ENCODE measurements at places on chromosomes 13 and 19.

DNA sequence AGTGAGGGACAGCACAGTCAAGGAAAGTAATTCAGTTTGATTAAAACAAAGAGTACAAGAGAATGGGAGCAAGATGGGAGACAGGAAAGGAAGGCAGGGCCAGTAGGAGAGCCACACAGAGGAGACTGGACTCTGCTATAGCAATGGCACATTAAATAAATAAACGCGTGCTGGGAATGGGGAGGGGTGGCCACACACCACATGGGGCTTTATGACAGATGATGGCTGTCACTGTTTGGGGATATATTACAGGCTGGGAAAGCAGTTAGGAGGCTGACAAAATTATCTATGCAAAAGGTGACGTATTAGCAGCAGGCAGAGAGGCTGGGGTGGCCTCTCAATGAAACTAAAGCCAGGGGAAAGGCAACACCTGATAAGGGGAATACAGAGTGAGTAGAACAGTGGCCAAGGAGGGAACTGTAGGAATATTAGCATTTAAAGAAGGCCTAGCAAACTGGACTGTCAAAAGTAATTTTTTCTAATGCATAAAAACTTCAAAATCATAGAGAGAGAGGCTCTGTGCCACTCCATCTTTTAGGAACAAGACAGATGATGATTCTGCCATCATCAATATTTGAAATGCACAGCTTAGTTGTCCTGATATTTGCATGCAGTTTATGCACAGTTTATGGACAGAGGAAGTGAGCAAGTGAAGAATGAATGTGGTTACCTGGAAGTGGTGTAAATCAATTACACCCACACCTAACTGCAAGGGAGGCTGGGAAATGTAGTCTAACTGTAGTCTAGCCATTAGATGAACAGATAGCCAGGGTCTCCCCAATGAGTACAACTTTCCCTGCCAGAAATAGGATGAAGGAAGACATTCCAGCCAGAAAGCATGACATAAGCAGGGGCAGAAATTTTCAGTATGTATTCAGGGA lies 346.5 kb downstream of the FOXO1 start:
- DNase-seq = no peak

DNA sequence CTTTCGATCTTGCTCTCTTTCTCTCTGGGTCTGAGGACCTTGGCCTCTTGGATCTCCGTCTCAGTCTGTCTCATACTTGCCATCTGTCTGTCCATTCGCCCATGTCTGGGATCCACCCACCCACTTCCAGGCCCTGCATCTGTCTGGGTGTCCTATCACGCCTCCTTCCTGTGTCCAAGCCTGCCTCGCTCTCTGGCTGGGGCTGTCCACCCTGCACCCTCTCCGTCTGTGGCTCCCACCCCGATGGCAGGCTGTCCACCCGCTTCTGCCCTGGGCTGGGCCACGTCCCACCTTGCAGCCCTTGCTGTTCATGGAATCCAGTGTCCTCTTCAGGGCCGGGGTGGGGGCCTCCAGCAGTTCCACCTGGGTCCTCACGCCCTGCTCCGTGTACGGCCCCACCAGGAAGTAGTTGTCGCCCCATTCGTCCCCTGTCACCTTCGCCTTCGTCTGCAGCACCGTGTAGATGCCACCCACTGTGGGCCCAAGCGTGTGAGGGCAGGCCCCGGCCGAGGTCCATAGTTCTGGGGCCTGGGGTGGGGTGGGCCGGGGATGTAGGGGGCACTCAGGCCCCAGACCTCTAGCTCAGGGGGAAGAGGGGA lies 2.0 kb downstream of the GYS1 start:
- DNase-seq = no peak

- no peak for DNase-seq
These were observed 61.7 kb downstream of the SPRYD7 start for GRCh38 chr13:49874430-49874829.

DNA sequence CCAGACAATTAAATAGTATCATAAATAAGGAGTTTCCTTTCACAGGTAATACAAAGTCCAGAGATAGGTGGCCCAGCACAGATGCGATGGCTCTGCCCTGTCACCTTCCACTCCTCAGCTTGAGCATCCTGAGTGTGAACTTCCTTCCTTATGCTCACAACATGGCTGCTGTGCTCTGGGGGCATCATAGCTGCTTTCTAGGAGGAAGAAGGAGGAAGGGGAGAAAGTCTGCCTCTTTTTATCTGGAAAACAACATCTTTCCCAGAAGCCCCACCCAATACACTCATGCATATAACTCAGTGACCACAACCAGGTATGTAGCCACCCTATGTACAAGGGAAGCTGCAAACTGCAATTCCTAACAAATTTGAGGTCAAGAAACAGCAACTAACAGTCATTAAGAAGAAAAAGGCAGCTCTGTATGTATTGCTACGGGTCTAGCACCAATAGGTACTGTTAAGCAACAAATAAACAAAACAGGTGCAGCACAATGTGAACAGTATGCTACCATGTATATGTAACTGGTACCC lies 201.2 kb upstream of the UBL3 start:
- DNase-seq = no peak

GRCh38 chr19:18496167-18496979 lies 25.5 kb downstream of the ELL start:
- peak; percentile 54 for DNase-seq

DNA sequence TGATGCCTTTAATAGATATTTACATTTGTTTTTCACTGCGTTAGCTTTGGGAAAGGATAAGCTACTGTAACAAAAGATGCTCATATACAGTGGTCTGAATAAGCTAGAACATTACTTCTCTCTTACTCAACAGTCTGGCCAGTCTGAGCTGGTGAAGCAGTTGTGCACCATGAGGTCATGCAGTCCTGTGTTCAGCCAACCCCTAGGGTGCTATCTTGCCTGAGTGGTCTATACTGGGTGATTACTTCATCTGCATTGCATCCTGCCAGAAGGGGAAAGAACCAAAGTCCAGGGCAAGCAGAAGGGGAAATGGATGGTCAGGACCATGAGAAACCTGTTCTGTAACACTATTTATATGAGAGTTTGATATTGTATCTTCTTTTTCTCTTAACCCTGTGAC lies 31.5 kb downstream of the ERCC5 start:
- peak; percentile 60 for DNase-seq

DNA sequence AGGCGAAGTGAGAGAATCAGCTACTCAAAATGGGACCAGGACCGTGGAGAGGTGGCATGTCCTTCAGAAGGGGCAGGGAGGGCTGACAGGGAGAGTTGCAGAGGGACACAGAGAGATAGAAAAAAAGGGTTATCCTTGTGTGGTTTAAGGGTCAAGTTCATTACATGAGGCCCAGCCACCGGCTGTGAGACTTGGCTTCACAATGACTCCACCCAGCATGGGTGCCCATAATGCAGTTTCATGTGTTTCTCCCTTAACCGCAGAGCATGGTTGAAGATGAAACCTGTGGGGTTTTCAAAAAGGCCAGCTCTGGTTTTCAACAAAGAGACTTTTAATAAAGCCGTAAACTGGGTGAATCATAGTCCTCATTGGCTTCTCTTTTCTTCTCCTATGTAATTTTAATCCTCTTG lies 164.6 kb downstream of the KLF5 start:
- no peak for DNase-seq

- DNase-seq = no peak
These were observed 1405.1 kb downstream of the PCDH9 start for GRCh38 chr13:65825039-65825438.

- no peak for DNase-seq
These were observed 23.7 kb downstream of the PCID2 start for GRCh38 chr13:113184568-113185440.

DNA sequence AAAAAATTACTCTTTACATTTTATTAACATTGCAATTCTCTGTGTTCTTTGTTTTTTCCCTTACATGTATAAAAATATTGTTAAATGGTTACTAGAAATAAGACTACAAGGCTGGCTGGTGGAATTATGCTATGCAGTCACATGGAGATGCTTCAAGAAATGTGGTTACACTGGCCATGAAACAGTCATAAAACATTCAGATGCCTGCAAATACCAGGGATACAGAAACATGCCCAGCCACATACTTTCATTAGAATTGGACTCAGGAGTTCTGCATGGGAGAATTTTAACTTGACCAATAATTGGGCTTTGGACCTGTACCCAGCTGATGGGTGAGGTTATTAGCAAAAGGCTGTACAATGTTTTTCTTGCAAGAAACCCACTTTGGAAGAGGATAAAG lies 1407.7 kb upstream of the SLC10A2 start:
- DNase-seq = peak; percentile 8

DNA sequence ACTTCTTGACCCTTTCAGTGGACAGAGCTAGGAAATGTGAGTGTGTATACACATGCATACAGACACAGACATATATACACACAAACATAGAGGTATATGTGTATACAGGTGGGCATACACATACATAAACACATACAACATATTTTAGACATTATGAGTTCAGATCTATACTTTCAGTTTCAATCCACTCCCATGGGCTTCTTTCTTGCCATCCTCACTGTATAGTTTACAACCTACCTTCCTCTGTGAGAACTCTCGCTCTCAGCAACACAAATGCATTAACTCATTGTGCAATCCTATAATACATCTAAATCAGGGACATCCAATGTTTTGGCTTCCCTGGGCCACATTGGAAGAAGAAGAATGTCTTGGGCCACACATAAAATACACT lies 21.2 kb upstream of the SCEL start:
- no peak for DNase-seq

DNA sequence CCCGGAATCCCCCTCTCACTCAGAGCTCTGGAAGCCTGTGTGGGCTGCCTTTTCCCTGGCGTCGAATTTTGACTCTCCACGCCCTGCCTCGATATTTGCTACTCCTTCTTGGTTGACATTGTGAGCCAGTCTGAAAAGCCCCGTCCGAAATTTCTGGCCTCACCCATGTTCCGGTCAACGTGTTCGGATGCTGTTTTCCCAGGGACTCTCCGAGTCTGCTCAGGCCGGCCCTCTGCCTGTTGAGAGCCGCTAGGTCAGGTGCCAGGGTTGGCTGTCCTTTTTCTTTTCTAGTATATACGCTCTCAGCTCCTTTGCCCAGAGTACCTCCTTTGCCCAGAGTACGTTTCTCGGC lies 6.8 kb upstream of the DGKH start:
- DNase-seq = peak; percentile 60

All from fibroblast of skin of scalp (primary cell).